AG04450 (cell line): ENCODE measurements at places on chromosomes 5 and 9.

DNA sequence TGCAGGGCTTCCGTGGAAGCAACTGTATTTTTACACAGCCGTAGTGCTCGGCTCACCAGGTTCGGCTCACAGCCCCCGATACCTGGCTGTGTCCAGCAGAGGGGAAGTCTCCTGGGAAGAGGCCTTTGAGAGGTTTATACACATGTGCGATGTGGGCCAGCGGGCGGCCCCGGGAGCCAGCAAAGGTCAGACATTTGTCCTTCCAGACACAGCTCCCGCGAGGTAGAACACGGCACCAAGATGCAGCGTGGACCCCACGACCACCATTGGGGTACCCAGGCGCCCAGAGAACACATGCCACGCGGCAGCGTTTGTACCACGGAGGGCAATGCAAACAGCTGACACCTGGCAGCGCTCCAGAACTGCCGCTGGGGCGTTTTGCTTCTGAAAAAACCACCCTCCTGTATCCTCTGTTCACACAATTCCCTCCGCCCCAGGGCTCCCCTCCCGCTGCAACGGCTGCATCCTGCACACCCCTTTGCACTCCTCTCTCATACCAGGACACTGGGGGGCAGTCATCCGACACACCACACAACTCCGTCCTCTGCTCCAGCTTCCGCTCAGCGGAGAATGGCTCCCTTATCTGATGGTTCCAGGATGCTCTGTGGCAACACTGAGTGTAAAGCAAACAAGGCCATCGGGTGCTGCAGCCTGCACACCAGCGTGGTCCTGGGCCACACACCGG is 235.3 kb downstream of the SYK start:
- peak; percentile 78 for DNase-seq

DNA sequence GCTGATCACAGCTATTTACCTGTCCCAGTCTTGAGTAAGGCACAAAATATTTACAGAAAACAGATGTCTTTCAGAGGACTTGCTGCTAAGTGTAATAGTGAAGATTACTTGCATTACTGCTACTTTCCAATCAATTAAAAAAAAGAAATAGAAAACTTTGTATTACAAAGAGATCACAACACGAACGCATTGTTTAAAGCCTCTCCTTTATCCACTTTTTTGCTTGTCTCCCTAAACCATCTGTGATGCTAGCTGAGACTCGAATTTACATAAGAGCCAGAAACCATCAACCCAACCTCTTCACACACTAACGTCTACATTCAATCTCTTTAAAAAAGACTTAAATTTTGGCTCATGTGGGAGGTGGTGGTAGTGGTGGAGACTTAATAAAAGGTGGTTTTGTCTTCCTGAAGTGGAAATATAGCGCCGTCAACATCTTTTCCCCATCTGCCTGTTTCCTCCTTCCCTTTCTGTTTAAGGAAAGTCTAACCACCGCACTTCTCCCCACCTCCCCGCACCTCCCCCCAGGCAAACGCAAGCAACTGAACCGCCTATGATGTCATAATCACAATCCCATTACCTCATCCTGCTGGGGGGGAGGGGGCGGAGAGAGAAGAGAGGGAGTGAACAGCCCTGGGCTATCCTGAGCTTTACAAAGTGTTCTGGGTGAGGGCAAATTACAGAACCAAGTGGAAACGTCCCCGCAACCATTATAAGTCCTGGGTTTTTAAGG is 948 bp upstream of the FAM53C start:
- DNase-seq = peak; percentile 42

DNA sequence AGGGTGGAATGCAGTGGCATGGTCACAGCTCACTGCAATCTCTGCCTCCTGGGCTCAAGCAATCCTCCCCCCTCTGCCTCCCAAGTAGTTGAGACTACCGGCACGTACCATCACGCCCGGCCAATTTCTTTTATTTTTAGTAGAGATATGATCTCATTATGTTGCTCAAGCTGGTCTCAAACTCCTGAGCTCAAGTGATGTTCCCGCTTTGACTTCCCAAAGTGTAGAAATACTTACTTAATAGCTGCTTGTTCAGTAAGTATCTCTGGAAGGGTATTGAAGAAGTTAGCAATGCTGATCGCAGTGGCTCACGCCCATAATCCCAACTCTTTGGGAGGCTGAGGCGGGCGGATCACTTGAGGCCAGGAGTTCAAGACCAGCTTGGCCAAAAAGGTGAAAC is 35.7 kb upstream of the PLIN2 start:
- DNase-seq = no peak

DNA sequence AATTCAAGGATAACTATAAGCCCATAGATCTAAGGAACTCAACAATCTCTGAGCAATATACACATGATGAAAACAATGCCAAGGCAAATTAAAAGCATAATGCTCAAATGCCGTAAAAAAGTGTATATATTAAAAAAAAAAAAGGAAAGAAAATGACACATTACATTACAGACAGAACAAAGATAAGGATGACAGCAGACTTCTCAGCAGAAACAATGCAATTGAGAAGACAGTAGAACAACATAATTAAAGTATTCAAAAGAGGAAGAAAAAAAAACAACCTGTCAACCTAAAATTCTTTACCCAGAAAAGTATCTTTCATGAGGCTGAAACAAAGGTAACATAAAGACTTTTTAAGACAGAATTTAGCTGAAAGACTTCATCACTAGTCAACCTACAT is 591.7 kb downstream of the ZNF608 start:
- DNase-seq = no peak

GRCh38 chr5:176740131-176740701 is 70.1 kb upstream of the UNC5A start:
- DNase-seq = no peak
